ENCODE measurements at places on chromosomes 6 and 20. TPM values are rescaled to one million over a fixed set of nuclear protein-coding genes. Genes with fewer than 3 reads are reported as not detected.

HLA-DQA2 gene
- not detected for total RNA-seq

VGLL2 gene
- total RNA-seq: not detected

CALHM6 gene
- total RNA-seq: not detected

NHSL1 gene
- 3.5 TPM for total RNA-seq

PRPH2 gene
- total RNA-seq: not detected

CDH26 gene
- total RNA-seq: 0.10 TPM

SAMD5 gene
- total RNA-seq: 0.62 TPM

CST2 gene
- total RNA-seq: 0.53 TPM

LINC00237 gene
- not detected for total RNA-seq

COL21A1 gene
- 0.72 TPM for total RNA-seq

HLA-DRB1 gene
- not detected for total RNA-seq

SUMO4 gene
- not detected for total RNA-seq

ABCF1 gene
- total RNA-seq: 51.1 TPM

SLC22A3 gene
- 37.0 TPM for total RNA-seq

MLN gene
- not detected for total RNA-seq

HLA-F gene
- 5.1 TPM for total RNA-seq

HEY2 gene
- not detected for total RNA-seq

SIRPB1 gene
- total RNA-seq: 0.90 TPM

PREX1 gene
- total RNA-seq: 12.1 TPM

KCNK5 gene
- total RNA-seq: 1.0 TPM

SLC35D3 gene
- 0.07 TPM for total RNA-seq

HFE gene
- total RNA-seq: 11.7 TPM

ZNF165 gene
- 0.97 TPM for total RNA-seq

EFHC1 gene
- 7.7 TPM for total RNA-seq

PI16 gene
- total RNA-seq: not detected

CARMIL1 gene
- total RNA-seq: 7.8 TPM

ZNF391 gene
- total RNA-seq: 0.36 TPM

NKX2-4 gene
- total RNA-seq: not detected

BEND6 gene
- total RNA-seq: 0.88 TPM

OTOR gene
- total RNA-seq: not detected

PRRC2A gene
- total RNA-seq: 85.2 TPM

SDC4 gene
- 136 TPM for total RNA-seq

CNBD2 gene
- 5.1 TPM for total RNA-seq

TMEM200A gene
- total RNA-seq: 0.08 TPM

MOCS1 gene
- total RNA-seq: 1.6 TPM

ELOVL4 gene
- 1.6 TPM for total RNA-seq

ADGRB3 gene
- total RNA-seq: not detected

LHFPL5 gene
- not detected for total RNA-seq

NKAPL gene
- not detected for total RNA-seq

KCNQ5 gene
- total RNA-seq: 1.7 TPM

NRSN1 gene
- total RNA-seq: not detected

GGTLC1 gene
- not detected for total RNA-seq
